ENCODE measurements at places on chromosomes 12 and 14.

DNA sequence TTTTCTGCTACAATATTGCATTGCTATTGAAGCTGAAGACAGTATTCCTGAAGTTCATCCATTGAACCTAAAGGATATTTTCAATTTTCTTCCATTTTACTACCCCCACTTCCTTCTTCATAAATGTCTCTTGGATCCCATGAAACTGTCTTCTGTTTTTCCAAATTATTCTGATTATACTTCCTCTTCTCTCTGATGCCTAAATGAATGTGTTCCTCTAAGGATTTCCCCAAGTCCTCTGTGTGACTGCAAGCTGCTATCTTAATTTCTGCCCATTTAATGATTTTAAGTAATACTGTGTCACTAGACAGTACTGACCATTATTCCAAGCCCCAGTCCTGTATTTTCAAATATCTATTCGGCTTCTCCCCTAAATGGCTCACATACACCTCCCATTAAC, 102.9 kb downstream of the TAOK3 start:
- no peak for DNase-seq

GRCh38 chr12:67916266-67916970, 72.8 kb upstream of the IFNG-AS1 start:
- DNase-seq: no peak

GRCh38 chr12:105672121-105672975, 341.9 kb downstream of the C12orf75 start:
- DNase-seq: no peak

DNA sequence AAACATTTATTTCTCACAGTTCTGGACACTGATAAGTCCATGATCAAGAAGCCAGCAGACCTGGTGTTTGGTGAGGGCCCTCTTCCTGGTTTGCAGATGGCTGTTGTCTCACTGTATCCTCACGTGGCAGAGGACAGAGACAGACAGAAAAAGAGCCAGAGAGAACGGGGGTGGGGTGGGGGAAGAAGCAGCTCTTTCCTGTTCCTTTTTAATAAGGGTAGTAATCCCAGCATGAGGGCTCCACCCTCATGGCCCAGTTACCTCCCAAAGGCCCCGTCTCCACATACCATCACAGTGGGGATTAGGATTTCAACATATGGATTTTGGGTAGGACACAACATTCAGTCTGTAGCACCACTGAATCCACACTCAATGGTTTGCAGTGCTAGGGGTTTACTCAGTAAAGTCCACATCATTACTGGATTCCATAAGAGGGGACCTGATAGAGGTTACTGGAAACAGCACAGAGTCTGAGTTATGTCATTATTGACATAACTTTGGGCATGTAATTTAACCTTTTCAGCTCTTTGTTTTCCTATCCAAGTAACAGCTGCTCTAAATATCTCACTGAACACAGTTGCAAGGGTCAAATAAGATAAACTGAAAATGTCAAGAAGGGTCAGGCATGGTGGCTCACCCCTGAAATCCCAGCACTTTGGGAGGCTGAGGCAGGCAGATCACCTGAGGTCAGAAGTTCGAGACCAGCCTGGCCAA, 53.2 kb downstream of the RPAP3 start:
- no peak for DNase-seq

DNA sequence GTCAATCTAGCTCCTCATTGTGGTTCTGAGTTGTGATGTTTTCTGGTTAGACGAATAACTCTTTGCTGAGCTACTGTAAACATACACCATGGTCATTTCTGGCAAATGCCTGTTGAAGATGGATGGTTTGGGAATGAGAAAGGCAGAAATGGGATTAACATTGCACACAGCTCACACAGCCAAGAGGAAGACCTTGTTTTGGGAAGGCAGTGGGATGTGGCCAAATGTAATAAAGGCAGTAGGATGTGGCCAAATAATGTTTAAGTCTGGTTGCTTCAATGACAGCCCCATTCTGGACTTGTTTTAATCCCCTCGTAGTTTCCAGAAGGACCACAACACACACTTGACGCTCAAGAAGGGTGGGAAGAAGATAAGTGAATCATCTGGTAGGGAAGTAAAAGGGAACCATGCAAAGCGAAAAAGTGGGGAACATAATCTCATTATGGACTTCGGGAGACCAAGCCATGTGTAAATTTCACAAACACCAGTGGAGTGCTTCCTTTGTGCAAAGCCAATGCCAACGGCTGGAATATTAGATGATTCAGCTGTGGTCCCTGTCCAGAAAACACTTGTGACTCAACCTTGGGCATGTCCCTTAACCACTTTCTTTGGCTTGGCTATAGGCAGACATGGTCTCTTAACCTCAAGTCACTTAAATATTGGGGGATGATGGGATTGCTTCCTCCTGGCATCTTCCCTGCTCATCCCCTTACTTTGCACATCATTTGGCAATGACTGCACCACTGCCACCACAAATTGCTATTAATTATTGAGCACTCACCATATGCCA, 284.4 kb upstream of the CRY1 start:
- no peak for DNase-seq

- DNase-seq: no peak
These were observed 101.7 kb downstream of the KIF21A start for GRCh38 chr12:39341179-39341578.

- DNase-seq: no peak
These were observed 27.0 kb downstream of the RHOF start for GRCh38 chr12:121766290-121767039.

- DNase-seq: no peak
These were observed 54.4 kb downstream of the GALNT16 start for GRCh38 chr14:69314327-69314726.

DNA sequence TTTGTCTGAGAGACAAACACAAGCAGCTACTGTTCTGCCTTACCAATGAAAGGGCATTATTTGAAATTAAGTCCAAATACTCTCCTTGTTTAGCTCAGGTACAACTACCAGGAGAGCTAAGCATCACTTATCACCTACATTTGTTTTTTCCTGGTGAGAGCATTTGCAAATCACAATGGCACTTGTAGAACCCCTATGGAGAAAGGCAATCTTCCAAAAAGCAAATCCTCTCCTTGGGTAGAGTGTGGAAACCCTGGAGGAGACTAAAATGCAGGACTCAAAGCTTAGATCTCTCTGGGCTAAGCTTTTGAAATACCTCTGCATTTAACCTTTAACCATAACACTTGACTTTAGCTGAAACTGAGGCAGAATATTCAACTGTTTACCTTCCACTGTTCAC, 20.8 kb downstream of the GTSF1 start:
- DNase-seq: no peak

- no peak for DNase-seq
These were observed 47.4 kb upstream of the ELK3 start for GRCh38 chr12:96146747-96147146.

DNA sequence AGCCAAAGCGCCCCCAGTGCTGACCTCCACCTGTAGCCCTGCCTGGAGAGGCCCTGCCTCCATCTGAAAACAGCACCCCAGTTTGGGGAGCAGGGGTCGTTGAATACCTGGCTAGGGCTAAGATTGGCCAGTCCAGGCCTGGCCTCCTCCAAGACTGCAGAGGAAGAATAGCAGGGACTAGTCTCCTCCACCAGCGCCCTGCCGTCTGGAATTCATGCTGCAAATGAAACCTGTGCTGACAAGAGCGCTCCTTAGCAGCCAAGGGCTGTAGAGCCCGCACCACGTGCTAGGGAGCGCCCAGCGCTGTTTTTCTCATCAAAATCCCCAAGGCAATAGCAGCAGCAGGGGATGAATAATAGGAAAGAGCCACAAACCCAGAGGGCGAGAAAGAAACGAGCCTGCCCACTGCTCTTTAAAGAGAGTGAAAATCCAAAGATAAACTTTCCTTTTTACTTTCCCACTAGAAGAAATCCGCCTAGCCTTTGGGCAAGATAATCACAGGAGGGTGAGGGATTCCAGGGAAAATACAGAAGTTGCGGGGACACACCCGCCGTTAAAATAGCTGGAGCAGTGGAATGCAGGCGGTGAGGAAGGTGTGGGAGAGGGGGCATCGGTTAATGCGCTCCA, 3.3 kb downstream of the COL2A1 start:
- no peak for DNase-seq
